ENCODE measurements at places on chromosomes 7 and 10.

- peak; percentile 56 for DNase-seq
Observed at GRCh38 chr7:33854178-33854577, 51.2 kb upstream of the BMPER start.

- no peak for DNase-seq
Observed at GRCh38 chr10:72079356-72079755, 9.0 kb downstream of the SPOCK2 start.

- no peak for DNase-seq
Observed at GRCh38 chr7:116806046-116806944, 56.1 kb upstream of the CAPZA2 start.

- no peak for DNase-seq
Observed at GRCh38 chr7:2100278-2101208, 132.2 kb downstream of the MAD1L1 start.

DNA sequence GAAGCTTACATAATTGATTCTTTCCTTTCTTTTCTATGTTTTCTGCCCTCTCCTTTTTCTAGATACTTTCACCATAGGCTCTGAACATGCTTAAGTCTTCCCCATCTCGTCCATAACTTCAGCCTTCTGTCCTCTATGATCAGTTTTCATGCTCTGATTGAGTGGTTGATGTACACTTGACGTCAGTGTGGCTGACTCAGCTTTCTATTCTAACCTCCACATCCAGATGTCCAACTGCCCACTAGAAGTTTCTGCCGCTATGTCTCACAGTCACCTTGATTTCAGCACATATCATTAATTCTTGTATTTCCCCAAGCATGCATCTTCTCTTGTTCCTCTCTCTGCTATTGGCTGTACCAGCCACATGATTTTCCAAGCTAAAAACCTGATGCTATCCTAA lies 15.0 kb downstream of the CDK14 start:
- no peak for DNase-seq

DNA sequence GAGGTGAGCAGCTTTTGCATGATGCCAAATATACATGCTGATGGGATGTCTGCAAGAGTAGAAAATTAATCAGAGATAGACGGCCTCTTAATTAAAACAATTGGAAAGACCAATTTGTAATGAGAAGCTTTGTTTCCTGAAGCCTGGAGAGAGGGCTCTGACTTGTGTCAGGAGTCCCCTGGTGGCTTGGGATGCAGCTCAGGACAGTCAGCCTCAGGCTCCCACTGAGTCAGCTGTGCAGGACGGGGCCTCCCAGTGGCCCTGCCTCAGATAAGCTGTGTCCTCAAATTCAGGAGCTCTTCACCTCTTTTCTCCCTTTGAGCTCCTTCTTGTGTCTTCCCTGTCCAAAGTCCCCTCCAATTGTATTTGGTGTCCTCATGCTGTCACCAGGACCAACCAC lies 438.9 kb upstream of the PODXL start:
- no peak for DNase-seq
